ENCODE measurements at places on chromosomes 2 and 18.

DNA sequence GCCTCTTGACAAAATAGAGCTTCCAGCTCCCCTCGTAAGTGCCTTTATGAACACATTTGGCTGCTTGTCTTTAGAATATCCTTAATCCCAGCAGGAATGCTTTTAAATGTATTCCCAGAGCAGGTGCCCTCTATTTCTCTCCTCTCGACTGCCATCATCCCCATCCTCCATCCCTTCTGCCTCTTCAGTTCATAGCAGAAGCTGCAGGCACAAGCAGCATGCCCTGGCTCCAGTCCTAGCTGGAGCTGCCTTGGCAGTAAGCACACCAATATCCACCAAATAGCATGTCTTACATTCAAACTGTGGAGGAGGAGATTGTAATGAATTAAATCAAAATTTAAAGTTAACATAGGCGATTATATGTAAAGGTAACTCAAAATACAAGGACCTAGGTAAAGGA, 891.3 kb upstream of the SLC39A10 start:
- no peak for DNase-seq

- DNase-seq, result no peak
These were observed 16.1 kb downstream of the MLPH start for GRCh38 chr2:237503201-237503600.

DNA sequence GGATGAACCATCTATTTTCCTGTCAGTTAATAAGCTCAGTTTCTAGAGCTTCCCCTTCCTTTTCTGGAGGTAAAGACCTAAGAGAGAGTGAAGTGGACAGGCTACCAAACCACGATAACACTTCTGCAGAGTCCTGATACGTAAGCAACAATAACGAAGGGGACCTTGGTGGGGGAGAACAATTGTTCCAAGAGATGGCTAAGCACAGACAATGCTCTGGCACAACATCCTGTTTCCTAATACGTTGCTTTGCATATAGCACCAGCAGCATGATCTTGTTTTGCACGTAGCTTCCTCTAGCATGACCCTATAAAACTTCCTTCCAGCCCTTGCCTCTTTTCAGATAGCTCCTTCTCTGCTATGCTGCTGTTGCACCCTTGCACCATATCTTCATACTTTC, 247.3 kb downstream of the RAD51AP2 start:
- DNase-seq, result no peak

DNA sequence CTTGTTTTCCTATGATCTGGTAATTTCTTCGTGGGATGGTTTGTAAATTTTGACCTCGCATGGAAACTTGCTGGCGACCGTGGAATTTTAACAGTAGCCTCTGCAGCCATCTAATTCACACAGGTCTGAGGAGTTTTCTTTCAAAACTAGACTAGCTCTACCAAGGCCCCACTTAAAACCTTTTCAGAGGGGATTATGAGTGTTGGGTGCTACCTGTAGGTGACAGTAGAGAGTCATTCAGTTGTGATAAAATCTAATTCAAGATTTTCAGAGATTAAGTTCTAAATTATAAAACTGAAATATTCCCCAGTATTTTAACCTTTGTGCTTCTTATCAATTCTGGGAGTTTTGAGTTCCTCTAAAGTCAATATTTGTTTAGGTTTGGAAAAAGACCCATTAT, 31.0 kb downstream of the THSD7B start:
- DNase-seq, result no peak

DNA sequence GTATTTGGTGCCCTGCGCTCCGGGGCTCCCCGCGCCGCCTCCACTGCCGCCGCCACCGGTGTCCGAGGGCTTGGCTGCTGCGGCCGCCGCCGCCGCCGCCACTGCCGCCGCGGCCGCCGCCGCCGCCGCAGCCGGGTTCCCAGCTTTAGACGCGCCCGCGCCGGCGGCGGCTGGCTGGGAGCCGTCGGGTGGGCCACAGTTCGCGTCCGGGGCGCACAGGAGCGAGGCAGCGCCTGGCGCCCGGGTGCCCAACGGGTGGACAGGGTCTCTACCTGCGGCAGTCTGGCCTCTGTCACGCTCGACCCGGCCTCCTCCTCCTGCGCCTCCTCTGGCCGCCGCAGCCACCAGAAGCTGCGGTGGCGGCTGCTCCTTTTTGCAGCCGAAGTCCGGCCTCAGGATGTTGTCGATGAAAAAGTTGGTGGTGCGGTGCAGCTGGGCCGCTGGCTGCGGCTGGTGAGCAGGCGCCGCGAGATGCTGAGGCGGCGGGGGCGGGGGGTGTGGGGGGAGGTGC, 951 bp downstream of the EN1 start:
- DNase-seq, result no peak

DNA sequence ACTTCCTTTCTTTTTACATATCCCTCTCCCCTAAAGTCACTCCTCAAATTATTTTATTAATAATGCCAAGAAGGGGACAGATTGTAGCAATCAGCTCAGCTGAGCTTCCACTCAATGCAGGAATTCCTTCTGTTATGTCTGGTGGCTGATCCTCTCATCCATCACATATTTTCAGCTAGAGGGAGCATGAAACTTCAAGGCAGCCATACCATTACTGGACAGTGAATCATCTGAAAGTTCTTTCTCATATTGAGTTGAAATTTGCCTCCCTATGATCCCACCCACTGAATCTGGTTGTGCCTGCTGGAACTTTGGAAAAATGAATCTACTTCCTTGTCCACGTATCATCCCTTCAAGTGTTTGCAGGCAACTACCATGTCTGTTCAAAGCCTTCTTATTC, 11.2 kb downstream of the ZNF385B start:
- no peak for DNase-seq

DNA sequence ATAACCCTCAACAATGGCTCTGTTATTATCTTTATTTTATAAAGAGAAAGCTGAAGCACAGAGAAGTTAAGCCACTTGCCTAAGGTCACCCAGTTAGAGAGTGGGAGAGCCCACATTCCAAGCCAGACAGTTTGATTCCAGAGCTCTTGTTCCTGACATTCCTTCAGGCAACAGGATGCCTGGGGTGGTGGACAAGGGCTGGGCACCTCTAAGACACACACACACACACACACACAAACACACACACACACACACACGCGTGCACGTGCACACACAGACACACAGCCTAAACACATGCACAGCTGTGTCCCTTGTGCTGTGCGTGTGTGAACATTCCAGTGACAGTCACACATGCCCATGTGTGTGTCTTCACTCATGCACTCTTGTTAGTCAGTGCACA, 26.4 kb downstream of the CELF4 start:
- DNase-seq, result no peak

- DNase-seq, result no peak
These were observed 3.2 kb downstream of the WBP1 start for GRCh38 chr2:74461187-74462053.

DNA sequence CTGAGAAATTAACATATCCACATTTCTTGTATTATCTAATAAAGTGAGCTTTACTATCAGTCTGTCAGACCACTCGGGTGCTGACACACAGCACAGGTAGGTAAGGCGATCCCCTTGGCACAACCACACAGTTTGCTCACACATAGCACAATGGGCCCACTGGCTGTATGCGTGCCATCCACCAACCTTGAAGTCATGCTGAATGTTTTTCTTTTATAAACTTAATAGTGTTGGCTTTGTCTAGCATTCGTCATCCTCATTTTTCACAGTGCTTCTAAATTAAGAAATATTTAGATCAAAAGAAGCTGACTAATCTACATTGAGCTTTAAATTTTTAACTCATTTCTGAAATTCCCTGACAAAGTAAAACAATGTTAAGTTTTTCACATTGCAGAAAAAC, 50.0 kb upstream of the PAPOLG start:
- no peak for DNase-seq

DNA sequence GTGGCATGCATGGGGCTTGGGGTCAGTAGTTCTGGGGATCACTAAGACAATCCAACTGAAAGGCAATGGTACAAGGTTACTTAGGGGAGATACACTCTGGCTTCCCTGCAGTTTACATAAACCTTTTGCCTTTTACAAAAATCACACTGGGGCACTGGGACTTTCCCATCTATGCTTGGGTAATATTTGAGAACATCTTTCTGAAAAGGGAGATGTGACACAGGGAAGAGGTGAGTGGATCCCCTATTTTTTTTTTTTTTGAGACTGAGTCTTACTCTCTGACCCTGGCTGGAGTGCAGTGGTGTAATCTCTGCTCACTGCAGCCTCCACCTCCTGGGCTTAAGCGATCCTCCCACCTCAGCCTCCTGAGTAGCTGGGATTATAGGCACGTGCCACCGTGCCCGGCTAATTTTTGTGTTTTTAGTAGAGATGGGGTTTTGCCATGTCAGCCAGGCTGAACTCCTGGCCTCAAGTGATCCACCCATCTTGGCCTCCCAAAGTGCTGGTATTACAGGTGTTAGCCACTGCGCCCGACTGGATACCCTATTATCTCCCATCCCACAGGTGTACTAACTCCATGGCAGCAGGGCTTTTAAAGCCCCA, 82.8 kb upstream of the DNMT3A start:
- DNase-seq, result no peak

DNA sequence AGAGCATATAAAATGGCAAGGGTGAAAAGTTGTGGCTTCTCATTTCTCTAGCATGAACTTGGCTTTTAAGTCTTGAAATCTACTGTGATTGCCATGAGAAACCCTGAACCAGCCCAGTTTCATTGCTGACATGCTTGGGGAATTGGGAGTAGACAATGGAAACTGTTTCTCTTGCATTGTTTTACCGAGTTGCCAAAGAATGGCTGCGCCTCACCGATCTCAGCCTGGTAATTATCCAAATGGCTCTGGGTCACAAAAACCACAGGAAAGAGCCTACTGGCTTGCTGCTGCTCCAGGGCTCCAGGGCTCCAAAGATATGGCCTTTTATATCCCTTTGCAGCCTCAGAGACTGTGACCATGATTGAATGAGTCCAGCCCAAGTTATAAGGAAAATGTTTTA, 310.4 kb upstream of the NT5C1B start:
- DNase-seq, result no peak

- DNase-seq, result no peak
These were observed 122.5 kb upstream of the RND3 start for GRCh38 chr2:150609831-150610582.

GRCh38 chr2:67666386-67667053, 269.4 kb downstream of the ETAA1 start:
- DNase-seq, result no peak

DNA sequence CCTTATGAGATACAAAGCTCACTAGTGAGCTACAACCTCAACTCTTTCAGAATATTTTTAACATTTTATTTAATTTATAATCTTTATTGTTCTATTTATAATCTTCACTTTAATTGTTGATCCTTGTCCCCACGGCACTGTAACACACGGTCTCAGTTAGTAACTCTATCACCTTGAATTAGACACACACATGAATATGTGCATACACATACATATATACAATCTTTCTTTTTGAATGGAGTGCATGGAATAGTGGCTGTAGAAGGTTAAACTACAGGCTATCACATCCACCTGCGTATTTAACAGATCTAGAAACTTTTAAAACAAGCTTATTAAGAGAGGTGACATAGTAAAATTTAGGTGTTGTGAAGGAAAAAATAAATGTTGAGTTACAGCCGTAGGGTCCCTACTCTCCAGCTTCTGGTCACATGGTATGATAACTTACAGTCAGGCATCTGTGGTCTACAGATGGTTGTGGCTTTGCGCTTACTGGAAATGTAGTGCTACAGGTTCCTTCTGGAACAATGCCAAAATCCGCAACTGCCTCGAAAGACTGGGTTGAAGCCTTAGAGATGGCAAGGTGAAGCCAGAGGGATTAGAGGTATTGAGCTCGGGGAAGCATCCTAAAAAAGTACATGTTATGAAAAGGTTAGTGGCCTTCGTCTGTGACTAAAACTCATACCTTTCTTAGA, 1324.1 kb upstream of the SLC39A10 start:
- DNase-seq, result no peak

- DNase-seq, result no peak
These were observed 152.0 kb upstream of the SLC1A4 start for GRCh38 chr2:64837116-64837731.

DNA sequence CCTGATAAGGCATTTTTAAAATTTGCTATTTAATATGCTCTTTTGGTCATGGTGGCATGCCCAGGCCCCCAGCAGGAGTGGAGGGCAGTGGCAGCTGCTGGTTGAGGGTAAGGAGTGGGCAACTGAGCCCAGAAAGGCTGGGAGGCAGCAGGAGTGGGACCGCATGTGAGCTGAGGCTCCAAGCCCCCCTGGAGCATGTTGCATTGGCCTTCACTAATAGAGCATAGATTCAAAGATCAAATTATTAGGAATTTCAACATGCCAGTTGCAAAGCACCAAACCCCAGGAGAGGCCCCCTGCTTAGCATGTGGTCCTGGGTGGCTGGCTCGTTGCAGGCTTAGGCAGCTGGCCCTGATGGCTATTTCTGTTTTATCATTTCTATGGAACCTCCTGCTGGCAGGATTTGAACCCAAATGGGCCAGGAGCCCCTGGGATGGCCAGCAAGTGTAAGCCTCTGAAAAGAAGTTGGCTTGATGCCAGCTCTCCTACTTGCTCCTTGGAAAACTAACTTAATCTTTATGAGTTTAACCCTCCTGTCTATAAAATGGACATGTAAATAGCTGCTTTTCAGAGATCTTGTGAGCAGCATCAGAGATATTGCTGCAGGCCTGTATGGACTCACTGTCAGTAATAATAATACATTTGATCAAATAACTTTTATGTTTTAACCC, 42.1 kb upstream of the TMEM131 start:
- DNase-seq, result no peak

- DNase-seq, result no peak
These were observed 101.1 kb downstream of the SH3YL1 start for GRCh38 chr2:162473-163382.

DNA sequence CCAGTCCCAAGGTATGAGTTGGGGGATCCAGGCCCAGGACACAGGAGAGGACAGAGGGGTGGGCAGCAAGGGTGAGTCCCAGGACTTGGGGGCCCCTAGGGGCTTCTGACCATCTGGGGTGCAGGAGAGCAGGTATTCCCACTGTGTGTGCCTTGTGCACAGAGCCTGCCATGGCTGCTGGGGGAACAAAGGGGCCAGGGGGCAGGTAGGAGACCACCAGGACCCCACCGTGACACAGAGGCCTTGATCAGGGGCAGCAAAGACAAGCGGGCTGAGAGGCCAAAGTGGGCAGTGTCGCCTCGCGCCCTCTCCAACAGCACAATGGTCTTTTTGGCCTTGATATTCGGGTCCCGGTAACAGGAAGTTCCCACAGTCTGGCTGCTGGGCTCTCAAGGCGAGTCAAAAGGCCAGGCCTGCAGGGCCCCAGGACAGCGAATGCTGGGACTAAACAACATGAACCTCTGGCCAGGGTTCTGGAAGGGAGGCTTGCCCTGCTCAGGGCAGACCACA, 12.3 kb upstream of the GPR17 start:
- DNase-seq, result no peak

GRCh38 chr2:206569470-206569869, 72.8 kb upstream of the FAM237A start:
- no peak for DNase-seq

DNA sequence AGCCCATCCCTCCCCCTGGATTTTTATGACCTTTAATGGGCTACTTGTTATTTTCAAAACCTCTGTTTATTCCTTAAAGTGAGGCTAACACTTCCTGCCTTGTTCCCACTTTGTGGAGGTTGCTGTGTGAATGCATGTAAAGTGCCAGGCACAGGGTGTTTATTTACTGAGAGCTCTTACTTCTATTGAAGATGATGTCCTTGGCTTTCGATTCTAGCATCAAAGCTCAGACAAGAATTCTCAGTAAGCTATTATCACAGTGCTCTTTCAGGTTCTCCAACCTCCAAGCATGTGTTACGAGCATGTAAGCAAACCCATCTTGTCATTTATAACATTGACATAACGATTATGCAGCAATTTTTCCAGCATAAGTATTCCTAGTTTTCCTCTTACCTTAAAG, 44.2 kb downstream of the DPYSL5 start:
- no peak for DNase-seq

- DNase-seq, result no peak
These were observed 182.5 kb downstream of the ANKRD44 start for GRCh38 chr2:197128126-197128525.

GRCh38 chr2:120863146-120863545, 127.5 kb downstream of the GLI2 start:
- DNase-seq, result no peak

Measured in activated CD4-positive, alpha-beta memory T cell treated with anti-CD3 and anti-CD28 coated beads for 36 hours (primary cell).